ENCODE measurements at places on chromosomes 6 and 20.

DNA sequence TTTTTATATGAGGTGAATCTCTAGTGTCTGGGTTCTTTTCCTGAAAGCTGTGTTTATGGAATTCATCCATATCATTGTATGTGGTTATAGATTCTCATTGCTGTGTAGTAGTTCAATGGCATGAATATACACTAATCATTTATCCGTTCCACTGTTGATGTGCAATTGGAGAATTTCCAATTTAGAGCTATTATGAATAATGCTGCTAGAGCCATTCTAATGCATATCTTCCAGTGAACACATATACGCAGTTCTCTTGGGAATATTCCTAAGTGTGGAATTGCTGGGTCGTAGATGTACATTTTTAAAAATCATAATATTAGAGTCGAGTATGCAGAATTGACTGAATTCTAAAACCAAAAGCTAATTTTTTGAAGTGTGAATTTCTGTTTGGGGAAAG is 327.5 kb upstream of the JAG1 start:
- DNase-seq, result no peak

GRCh38 chr6:130862370-130862769 is 35.2 kb downstream of the SMLR1 start:
- DNase-seq, result no peak

DNA sequence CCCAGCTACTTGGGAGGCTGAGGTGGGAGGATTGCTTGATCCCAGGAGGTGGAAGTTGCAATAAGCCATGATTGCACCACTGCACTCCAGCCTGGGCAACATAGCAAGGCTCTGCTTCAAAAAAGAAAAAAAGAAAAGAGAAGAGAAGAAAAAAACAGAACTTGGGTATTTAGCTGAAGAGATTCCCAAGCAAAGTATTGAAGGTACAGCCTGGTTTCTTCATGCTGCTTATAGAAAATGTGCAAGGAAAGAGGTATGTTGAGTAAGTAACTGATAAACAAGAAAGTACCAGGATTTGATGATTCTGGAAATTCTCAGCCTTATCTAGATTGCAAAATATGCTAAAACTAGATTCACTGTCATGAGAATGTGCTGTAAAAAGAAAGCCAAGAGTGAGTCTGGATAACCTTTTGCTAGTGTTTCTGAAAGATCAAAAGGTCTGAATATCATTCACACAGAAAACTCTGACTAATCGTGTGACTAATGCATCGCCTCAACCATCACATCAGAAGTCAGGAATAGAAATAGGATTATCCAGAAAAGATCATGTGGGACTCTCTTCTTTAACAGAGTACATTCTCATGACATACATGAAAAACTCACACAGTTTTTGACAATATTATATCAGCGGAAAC is 32.4 kb upstream of the NOP56 start:
- DNase-seq, result no peak

- DNase-seq, result peak; percentile 69
These were observed 595 bp upstream of the SRF start for GRCh38 chr6:43170417-43170930.

GRCh38 chr20:62697468-62697912 is 11.1 kb upstream of the NTSR1 start:
- no peak for DNase-seq

DNA sequence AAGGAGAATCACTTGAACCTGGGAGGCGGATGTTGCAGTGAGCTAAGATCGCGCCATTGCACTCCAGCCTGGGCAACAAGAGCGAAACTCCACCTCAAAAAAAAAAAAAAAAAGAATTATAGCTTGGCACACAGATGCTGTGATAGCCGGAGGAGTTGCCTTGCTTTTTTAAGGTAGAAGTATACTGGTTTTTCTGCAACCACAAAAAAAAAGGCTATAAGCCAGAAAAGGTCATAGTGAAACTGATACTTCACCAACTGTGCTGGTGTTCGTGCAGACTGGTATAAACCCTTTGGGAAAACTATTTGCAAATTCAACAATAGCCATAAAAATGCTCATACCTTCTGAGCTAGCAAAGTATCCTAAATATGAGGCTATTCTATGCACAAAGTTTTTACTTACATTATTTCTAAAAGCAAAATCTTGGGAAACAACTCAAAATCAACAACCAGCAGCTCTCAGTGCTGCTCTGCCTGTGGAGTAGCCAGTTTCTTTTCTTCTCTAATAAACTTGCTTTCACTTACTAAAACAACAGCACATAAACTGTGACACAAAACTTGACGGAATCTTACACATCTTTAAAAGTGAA is 44.0 kb downstream of the B4GALT5 start:
- DNase-seq, result no peak

DNA sequence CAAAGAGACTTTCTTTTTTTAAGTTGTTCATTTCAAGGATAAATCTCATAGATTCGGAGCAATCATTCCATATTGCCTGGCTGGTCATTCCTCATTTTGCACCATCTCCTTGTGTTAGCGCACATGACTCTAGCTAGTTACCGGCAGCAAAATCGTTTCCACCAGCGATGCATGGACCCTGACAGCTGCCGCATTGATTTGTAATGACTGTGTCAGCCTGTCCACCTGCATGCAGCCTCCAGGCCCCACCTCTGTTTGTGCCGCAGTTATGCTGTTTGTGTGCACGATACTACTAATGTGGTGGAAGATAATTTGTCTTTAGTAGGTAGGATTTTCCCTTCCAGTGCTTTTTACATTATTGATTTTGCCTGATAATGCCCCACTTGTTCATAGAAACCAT is 164.0 kb downstream of the TBC1D7 start:
- no peak for DNase-seq

DNA sequence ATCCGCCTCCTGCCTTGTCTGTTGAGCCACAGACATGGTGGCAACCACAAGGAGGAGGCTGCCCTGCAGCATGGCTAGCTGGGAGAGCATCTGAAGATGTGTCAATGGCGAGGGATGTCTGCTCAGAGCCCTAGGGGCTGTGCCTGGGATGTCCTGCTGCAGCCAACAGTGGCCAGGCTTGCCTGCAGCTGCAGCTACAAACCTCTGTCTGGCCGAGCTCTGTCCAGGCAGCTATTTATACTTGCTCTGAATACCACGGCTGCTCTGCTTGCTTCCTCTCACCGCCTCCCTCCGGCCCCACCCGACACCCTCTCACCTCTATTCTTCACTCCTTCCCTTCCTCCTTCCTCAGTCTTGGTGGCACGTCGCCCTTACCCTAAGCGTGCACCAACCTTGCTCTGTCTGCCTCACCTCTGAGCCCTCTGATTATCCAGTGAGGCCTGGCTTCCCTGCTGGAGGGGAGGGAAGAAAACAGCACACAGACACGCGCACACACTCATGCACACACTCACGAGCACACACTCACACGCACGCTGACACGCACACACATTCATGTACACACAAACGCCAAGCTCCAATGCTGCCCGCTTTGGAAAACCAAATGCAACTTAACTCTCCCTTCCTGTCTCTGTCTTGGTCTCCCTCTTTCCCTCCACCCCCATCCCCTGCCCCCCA is at the start of gene ANGPT4:
TSS of gene ANGPT4 (minus strand) at position 210 of the 675 bp plus-strand sequence. CDS start at position 90, 120 bp downstream.
- DNase-seq, result no peak

DNA sequence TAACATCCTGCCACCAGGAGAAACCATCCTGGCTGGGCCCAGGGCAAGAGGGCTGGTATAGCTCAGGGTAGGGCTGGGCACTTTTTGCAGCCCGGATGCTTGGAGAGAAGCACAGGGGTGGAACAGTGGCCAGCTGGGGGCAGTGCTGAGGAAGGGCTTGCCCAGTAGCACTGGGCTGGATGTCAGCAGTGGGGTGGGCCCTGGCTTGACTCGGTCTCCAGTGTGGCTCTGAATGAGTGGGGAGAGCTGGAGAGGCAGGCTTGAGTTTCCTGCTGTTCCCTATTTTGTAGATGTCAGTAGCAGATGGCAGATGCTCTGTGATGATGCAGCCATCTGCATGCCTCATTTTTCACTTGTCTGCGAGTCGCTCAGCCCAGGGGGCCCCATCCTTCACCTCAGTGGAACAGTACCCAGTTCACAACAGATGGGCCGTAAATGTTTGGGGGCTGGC is 56.3 kb upstream of the TULP1 start:
- no peak for DNase-seq

DNA sequence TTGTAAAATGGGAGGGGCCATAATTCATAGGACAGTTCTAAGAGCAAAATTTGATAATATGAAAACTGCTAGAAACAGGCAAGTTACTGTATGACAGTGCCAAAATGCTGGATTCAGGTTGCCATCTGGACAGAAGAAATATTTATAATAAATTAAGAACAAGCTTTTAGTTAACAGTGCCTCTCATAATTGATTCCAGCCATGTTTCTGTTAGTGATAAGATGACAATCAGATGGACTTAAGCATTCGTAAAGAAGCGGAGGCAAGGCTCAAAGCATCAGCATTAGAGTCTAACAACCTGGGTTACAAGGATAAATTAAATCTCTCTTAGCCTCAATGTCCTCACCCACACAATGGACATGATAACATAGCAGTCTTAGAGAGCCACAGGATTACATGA is 61.0 kb downstream of the SESN1 start:
- no peak for DNase-seq

- DNase-seq, result no peak
These were observed 20.4 kb downstream of the ZNF184 start for GRCh38 chr6:27452496-27452897.

- peak; percentile 91 for DNase-seq
These were observed 3.2 kb downstream of the TTBK1 start for GRCh38 chr6:43246301-43247113.

DNA sequence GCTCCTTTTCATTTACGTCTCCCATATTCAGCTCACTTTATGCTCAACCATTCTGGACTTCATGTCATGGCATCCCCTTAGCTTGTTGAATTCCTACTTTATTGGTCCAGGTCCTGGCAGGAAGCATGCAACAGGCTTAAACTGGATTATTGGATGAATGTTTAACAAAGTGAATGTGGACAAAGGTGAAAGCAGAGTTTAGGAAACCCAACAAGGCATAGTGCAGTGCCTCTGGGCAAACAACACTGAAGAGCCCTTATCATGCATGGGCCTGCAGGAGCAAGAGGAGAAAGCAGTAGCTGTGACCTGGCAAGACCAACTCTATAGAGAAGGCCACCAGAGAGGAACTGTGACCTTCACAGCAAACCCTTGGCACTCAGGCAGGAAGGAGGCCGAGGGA is 5.3 kb upstream of the ANKRD66 start:
- no peak for DNase-seq

DNA sequence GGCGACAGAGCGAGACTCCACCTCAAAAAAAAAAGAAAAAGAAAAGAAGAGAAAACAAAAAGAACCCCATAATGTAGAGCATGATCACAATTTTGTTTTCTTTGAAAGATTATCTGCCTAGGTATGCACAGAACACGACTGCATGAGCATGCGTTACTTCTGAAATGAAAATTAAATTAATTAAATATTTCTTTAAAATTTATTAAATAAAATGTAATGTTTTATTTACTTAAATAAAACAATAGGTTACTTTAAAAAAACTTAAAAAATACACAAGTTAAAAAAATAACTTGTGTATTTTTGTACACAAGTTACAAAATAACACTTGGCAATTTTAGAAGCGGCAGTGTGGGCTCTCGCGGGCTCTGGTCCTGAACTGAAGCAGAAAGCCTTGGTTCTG is 107.8 kb downstream of the TFAP2A start:
- no peak for DNase-seq

DNA sequence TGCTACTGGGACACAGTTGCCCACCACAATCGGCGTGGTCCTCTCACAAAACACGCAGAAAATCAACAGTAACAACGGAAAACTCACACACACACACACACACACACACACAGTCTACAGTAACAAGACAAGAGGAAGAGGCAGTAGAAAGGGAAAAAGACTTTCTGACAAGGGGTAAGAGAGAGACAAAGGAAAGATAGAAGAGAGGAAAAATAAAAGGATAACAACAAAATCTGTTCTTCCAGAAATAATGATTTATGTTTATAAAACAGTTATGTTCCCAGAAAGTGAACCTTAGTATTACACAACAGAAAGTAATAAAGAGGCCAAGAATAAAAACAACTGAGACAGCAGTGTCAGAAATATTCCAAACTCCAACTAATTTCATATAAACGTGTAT is 2.9 kb downstream of the RANBP9 start:
- DNase-seq, result no peak

Data from NCI-H774 (cell line).